Liver (tissue), 10 donors: ENCODE measurements at places on chromosomes 1 and 21.

DNA sequence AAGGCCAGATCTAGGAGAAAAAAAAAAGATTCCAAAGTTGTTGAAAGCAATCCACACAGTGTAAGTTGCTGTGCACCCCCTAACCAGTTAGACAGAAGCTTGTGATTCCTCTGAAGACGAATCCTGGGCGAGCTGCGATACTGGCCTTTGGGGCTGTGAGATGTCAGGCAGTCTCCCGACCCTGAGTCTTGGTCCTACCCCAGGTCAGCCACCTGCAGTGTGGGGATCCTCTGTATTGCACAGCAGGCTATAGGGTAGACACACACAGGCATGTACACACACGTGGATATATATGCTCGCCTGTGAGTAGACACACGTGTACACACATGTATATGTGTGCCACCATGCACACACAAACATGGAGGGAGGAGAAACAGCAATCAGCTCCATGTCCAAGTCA is 12.9 kb downstream of the ACTRT2 start:
- no peak for DNase-seq

- no peak for DNase-seq
Measured at GRCh38 chr1:30081379-30082102, 641.8 kb downstream of the MATN1 start.

DNA sequence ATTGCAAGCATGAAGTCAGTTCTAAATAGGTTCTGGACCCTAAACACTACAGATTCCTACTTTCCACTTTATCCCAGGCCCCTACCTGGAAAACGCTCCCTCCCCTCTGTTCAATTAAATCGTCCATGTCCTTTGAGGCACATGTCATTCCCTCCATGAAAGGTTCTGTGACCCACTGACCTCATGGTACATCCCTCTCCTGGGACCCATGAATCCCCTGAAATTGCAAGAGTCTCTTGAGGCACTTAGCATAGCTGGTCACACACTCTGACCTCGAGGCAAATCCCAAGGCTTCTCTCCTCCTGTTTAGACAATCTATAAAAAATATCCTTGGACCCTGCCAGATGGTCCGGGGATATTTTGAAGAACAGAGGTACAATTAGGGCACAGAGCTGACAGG is 34.3 kb upstream of the KRTAP19-8 start:
- DNase-seq, result no peak

- no peak for DNase-seq
Measured at GRCh38 chr1:40620150-40620549, 45.3 kb downstream of the RIMS3 start.

- DNase-seq, result no peak
Measured at GRCh38 chr1:22556391-22557104, 6.7 kb upstream of the EPHA8 start.

- no peak for DNase-seq
Measured at GRCh38 chr1:204618148-204618760, 67.3 kb downstream of the LRRN2 start.

- no peak for DNase-seq
Measured at GRCh38 chr1:79760531-79760930, 754.0 kb upstream of the ADGRL4 start.

DNA sequence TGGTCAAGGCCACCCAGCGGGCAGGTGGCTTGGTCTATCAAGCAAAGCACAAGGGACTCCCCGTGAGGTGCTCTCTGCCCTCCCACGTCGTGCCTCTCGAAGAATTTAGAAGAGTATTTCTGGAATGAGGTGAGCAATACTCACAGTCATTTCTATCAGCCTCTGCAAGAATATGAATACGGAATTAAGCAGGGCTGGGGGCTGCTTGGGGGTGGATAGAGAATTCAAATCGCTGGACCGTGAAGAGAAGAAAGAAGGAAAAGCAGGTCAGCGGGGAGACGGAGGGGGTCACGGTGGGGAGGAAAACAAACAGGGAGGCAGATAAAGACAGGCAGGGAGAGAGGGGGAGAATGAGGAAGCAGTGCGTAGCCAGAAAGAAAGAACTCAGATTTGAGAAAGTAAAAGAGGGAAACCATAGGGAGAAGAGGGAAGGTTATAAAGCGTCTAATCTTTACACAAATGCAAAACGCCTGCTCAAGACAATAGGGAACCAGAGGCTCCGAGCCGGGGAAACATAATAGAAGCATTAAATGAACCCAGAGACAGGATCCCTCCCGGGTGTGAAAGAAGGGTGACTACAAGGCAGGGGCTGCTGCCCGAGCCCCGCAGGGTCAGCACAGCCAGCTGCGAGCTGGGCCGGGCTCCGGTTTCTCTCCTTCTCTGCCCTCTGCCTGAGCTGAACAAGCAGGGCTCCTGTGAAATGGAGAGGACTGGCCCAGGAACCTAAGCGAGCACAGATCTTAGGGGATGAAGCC is 2.1 kb upstream of the EDN2 start:
- DNase-seq, result no peak

DNA sequence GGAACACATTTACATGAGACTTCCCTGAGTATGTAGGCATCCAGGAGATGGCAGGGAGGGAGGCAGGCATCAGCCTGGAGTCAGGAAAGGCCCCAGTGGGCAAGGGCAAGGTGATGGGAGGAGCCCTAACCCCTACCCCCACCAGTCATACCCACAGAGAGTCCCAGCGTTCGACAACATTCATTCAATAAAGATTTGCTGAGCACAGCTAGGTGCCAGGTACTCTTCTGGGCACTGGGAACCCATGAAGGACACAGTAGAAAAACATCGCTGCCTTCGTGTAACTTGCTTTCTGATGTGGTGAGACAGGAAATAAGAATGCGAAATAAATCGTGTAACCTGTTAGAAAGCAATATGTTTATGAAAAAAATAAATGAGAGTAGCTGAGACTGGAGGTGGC is 77.3 kb upstream of the GADD45A start:
- no peak for DNase-seq

GRCh38 chr1:246270236-246270635 is 236.8 kb downstream of the SMYD3 start:
- DNase-seq, result no peak

DNA sequence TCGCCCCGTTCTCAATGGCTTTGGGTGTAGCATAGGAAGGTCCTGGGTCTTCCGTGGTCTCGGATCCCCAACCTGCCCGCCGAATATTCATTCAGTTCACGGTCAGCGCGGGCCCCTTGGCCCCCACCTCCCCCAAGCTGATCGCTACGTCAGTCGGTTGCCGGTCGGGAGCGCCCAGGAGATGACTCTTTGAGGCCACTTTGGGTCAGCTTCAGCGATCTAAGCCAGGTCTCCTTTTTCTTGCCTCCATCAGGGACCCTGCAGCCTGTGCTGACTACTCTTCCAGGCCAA is 12.8 kb downstream of the HLX start:
- no peak for DNase-seq

- DNase-seq, result no peak
Measured at GRCh38 chr1:2086446-2087078, 36.4 kb downstream of the PRKCZ start.

DNA sequence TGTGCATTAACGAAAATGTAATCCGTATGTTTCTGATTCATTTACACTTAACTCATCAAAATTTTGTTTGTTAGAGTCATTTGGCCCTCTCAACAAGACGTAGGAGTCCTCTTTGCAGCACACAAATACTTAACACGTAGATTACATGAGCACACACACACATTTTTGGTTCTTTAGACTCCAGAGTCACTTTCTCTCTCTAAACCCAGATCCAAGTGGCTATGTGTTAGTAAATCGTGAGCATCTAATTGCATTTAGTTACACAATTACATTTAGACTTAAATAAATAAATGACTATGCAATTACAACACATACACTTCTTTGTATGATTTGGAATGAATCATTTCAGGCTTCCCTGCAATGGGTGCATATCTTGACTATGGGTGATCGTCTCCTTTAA is 109.0 kb upstream of the GREM2 start:
- DNase-seq, result no peak

GRCh38 chr1:55150880-55151588 is 64.1 kb downstream of the USP24 start:
- DNase-seq, result no peak

DNA sequence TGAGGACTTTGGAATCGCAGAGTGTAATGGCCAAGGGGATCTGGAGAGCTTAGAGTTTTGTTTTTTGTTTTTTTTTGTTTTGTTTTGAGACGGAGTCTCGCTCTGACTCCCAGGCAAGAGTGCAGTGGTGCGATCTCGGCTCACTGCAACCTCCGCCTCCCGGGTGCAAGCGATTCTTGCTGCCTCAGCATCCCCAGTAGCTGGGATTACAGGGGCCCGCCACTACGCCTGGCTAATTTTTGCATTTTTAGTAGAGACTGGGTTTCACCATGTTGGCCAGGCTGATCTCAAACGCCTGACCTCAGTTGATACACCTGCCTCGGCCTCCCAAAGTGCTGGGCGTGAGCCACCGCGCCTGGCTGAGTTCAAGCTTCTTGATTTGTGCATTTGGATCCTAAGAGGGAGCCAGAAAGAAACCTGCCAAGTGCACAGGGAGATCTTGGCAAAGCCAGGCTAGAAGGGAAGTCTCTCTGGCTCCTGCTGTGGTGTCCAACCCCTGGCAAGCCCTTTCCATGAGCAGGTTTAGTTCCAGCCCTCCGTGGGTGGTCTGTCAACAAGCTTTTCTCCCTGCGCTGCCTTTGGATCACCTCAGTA is 852 bp downstream of the FAAH start:
- no peak for DNase-seq

GRCh38 chr1:91650764-91651163 is 150.1 kb downstream of the CDC7 start:
- no peak for DNase-seq

GRCh38 chr21:41318218-41318617 is 1.6 kb downstream of the FAM3B start:
- no peak for DNase-seq

DNA sequence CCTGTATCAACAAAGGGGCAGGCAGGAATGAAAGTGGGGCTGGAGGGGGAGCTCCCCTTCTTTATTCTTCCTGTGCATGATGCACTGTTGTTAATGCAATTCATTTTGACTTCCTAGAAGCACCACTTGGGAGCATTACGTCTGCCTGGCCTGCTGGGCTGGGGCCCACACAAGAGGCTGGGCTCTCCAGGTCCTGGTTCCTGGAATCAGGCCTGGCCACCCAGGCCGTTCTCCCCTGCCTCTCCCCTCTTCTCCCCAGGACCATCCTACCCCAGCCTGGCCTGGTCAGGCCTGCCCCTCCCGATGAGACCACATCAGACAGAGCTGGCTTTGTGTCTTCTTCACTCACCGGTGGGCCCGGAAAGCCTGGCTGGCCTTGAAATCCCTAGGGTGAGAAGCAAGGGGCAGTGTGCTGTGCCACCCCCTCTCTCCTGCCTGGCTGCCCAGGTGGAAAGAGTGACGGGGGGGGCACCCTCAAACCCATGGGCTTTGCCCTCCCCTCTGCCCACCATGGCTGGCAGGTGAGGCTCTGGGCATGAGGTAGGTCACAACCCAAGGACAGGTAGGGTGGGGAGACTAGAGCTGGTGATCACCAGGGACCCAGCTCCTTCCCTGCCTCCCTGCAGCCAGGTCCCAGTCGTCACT is 20.7 kb upstream of the PEF1 start:
- no peak for DNase-seq

DNA sequence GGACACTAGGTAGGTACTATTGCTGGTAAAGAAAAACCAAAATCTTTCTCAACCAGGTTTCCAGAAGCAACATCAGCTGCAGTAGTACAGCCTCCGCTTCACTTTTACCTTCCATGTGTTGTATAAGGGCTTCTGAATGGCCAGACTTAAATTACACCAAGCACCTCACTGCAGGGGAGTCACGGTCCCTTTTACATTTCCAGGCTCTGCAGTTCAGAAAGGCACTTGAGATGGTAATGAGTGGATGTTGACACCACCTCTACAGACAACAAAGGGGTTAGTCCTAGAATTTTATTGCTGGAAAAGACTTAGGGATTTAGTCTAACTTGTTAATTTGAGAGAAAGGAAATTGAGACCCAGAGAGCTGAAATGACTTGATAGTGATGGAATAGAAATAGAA is 12.0 kb upstream of the DUSP12 start:
- DNase-seq, result no peak

- no peak for DNase-seq
Measured at GRCh38 chr21:33273044-33273443, 6.9 kb downstream of the IL10RB start.

- no peak for DNase-seq
Measured at GRCh38 chr1:231218078-231218477, 22.9 kb upstream of the GNPAT start.

- DNase-seq, result no peak
Measured at GRCh38 chr1:193519922-193520321, 333.5 kb upstream of the B3GALT2 start.

- no peak for DNase-seq
Measured at GRCh38 chr1:90943966-90944365, 77.9 kb downstream of the ZNF644 start.

DNA sequence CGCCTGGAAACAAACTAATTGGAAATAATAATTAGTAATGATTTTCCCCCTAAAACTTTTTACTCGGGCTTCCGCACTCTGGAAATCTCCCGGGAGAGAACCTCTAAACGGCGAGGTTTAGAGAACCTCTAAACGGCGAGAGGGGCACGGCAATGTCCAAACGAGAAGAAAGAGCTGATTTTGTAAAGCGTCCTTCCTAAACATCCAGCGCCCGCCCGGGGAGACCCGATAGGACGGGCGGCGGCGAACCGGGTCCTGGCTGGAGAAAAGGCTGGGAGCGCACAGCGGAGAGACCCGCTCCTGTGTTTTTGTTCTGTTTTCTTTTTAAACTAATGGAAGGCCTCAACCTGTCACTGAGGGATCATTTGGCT is 1.6 kb downstream of the PAX7 start:
- DNase-seq, result no peak

- no peak for DNase-seq
Measured at GRCh38 chr1:208189183-208189582, 55.0 kb downstream of the PLXNA2 start.

- no peak for DNase-seq
Measured at GRCh38 chr1:38577385-38577784, 282.2 kb downstream of the RRAGC start.

DNA sequence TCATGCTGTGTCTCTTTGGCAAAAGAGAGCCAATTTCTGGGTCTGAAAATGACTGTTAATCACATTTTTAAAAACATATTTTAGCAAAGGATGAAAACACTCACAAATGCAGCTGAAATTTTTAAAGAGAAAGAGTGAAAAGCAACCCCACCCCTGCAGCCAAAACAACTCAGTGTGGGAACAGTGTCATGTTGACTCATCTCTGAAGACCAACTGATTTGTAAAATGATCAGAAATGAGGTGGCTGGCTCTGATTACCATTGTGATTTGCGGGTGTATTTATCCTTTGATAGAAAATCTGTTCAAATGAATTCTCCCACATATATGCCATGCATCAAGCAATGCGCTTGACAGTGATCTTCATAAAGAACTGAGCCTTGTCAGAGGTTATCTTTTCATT is 287.0 kb upstream of the ESRRG start:
- no peak for DNase-seq

- no peak for DNase-seq
Measured at GRCh38 chr1:200674838-200675587, 5.3 kb upstream of the DDX59 start.
